Activated CD8-positive, alpha-beta memory T cell treated with anti-CD3 and anti-CD28 coated beads for 24 hours (primary cell): ENCODE measurements at places on chromosomes 3 and 15.

GRCh38 chr3:5138214-5138981 lies 16.3 kb downstream of the ARL8B start:
- DNase-seq, result no peak

DNA sequence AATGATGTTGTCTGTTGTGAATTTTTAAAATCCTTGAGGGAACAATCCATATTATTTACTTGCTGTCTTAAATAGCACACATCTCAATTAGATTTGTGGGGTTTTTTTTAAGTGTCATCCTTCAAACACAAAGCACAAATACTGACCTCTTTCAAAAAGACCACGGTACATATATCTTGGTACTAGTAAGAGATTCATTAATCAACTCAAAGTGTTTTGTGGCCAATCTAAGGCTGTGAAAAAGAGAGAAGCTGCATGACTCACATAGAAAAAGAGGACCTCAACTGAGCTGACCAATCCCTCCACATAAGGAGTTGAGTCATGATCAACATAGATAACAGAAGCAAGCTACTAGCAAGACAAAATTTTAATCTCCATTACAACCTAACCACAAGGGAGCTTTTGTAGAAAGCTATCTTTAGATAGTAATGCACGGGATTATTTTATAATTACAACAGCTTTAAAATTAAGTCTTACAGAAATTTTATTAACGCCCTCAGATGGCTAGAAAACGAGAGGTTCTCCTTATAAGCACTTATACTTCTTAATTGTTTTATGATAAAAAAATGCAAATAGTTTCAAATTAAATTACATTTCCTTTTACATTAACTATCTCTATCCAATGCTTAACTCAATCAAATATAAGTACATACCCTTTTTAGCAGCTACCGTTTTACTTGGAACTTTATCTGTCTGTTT lies 60.5 kb downstream of the TOP2B start:
- no peak for DNase-seq

DNA sequence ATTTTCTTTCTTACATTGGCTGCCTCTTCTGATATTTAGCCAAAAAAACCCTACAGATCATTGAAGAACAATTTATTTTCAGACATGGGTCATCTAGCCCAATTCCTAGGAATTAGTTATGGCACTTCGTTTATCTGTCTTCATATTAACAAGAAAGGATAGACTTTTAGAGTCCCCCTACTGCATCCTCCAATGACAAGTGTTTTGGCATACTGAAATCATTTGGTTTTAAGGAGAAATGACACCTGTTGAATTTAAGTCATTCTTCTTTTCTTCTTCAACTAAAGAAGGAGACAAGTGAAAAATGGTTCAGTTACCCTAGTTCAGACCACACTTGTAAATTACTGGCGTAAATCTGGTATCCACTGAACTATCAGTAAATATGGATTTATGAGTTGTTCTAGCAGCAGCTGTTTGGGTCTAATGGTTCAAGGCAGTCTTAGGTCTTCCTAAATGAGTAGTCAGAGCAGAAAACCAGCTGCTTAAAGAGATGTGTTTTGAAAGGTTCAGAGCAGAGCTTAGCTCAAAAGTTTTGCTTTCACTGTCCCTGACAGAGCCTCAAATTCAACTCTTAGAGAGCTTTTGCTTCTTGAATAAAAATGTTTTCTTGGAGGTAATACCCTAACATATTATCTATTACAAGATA lies 5.6 kb downstream of the VGLL3 start:
- DNase-seq, result no peak

GRCh38 chr15:72163719-72164118 lies 33.9 kb downstream of the GRAMD2A start:
- DNase-seq, result no peak

- no peak for DNase-seq
Measured at GRCh38 chr3:41327718-41328117, 128.4 kb downstream of the CTNNB1 start.

GRCh38 chr3:6771171-6771570 lies 89.7 kb upstream of the GRM7 start:
- no peak for DNase-seq

DNA sequence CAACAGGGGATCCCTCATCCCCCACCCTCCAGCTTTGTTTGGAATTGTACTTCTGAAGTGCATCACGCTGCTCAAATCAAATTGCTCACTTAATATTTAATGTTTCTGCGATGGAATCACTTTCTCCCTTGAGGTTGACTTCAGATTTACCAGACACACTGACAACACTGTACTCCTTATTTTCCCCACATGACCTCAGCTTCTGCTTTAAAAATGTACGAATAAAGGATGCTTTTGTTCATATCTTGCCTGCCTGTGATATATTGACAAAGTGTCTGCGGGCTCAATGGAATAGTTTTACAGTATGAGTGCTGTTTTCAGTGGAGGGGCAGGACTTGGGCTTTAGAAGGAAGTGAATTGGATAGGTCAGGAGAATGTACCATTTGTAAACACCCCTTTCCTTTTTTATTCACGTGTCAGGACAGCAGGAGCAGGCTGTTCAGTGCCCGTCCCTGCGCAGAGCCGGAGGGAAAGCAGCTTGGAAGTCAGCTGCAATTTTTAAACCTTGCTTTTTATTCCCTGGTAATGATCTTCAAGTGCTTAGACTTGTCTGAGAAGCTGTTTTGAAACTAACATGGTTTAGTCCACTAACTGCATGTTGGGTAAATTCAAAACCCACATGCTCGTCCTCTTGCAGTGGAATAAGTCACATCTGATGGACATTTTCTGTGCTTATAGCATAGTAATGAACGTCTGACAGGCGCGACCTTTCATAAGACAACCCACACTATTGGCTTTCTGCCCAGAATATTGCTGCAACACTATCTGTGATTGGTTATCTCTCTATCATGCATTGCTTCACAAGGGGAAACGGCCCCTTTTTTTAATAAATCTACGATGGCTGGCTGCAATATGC lies 29.9 kb downstream of the MBNL1 start:
- DNase-seq, result peak; percentile 75

DNA sequence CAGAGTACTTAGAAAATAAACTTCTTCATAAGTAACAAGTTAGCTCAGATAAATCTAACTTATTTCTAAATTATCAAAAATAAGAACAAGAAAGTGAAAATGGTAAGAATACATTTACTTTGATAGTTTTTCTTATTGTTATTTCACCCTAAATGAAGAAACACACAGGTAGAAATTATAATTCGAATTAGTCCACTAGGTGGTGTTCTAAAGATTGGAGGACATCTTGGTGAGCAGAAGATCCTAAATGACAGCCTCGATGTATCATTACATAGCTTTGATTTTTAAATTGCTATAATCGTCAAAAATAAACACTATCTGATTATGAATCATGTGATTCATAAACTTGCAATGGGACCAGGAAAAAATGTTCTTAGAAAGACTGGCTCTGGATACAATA lies 280.8 kb upstream of the UBE2E2 start:
- DNase-seq, result no peak

GRCh38 chr15:44532689-44533088 lies 4.3 kb upstream of the EIF3J start:
- DNase-seq, result no peak

GRCh38 chr3:153595186-153595815 lies 433.3 kb downstream of the RAP2B start:
- no peak for DNase-seq

DNA sequence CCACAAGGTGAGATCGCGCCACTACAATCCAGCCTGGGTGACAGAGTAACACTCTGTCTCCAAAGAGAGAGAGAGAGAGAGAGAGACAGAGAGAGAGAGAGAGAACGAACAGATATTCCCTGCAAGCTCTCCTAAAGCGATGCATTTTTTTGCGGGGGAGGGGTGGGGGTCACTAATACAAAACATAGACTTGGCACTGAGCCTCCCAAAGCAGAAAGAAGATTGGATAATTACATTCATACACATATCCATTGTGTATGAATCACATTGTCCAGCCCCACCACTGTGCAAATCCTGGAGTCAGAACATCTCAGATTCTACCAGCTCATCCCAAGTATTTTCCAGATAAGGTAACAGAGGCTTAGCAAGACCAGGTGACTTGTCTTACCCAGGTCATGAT lies 459.9 kb downstream of the MAGI1 start:
- DNase-seq, result no peak

GRCh38 chr3:101780661-101781060 lies 1.6 kb downstream of the NXPE3 start:
- no peak for DNase-seq

- DNase-seq, result no peak
Measured at GRCh38 chr3:160398820-160399124, 253 bp downstream of the IFT80 start.

- DNase-seq, result no peak
Measured at GRCh38 chr3:36219398-36219797, 160.9 kb upstream of the STAC start.

- DNase-seq, result no peak
Measured at GRCh38 chr3:105835606-105836005, 33.2 kb downstream of the CBLB start.

DNA sequence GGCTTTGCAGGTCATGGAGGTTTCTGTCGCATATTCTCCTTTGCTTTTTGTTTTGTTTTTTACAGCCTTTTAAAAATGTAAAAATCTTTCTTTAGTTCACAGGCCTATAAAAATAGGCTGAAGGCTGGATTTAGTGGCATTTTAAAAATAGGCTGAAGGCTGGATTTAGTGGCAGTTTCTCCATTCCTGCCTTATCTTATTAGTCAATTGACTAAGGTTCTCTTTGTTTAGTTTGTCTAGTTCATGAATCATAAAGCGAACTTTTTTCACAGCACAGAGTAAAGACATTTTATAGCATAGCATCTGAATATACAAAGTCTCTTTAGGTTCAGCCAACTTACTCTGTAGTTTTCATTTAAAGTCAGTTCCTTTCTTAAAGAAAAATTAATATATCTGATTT lies 31.4 kb downstream of the AP4E1 start:
- no peak for DNase-seq

- DNase-seq, result no peak
Measured at GRCh38 chr3:64621726-64622395, 65.9 kb downstream of the ADAMTS9 start.

GRCh38 chr3:125356140-125357026 lies 18.7 kb downstream of the ZNF148 start:
- no peak for DNase-seq

DNA sequence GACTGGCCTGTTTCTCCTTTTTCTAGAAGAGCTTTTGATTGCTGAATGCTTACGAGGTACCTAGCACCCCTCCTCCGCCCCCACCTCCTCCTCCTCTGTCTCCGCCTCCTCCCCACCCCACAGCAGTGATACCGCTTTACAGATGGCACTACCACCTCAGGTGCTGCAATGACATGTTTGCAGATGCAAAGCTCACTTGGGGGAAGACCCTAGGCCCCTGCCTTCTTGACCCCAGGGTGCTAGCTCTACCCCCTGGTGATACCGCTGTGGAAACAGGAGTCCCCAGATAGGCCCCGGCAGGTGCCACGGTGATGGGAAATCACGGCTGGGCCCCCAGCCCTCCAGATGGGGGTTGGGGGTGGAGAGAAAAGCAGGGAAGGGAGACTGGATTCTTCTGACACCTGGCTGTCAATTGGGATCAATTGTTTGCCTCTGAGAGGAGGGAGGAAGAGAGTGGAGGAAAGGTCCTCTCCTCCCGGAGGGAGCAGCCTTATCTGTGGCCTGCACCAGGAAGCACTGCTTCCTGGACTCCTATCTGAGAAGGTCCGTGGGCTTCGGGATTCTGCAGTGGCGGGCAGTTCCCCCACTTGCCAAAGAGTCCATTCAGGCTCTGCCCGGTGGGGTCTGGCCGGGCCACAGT lies 37.6 kb downstream of the DNASE1L3 start:
- no peak for DNase-seq

DNA sequence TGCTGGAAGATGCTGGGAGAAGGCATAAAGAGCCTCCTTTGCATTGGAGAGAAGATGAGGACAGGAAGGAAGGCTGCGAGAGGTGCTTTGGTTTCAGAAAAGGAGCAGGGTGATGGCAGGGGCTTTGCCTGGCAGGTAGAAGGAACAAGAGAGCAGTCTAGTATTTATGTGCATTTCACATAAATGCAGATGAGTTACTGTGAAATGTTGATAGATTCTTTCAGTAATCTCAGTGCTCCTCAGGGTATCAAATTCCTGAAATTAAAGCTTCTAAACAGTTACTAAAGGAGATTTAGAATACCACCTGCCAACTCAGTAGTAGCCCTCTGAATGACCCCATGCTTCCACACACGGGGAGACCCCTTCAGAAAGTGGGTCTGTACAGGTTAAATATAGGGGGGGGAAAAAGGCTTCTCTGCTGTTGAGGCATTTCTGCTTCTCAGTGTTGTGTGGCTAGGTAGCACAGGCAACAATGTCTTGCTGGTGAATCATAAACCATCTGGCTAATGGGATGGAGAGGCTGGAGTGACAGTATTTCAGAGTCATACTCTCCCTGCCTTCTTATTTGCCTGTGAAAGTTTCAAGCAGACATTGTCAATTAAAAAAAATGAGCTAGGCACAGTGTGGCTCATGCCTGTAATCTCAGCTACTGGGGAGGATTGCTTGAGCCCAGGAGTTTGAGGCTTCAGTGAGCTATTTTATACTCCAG lies 14.3 kb upstream of the FBXL22 start:
- no peak for DNase-seq

- DNase-seq, result no peak
Measured at GRCh38 chr3:29397406-29397805, 116.5 kb downstream of the RBMS3 start.

GRCh38 chr15:67311731-67312130 lies 57.1 kb downstream of the IQCH start:
- DNase-seq, result no peak

DNA sequence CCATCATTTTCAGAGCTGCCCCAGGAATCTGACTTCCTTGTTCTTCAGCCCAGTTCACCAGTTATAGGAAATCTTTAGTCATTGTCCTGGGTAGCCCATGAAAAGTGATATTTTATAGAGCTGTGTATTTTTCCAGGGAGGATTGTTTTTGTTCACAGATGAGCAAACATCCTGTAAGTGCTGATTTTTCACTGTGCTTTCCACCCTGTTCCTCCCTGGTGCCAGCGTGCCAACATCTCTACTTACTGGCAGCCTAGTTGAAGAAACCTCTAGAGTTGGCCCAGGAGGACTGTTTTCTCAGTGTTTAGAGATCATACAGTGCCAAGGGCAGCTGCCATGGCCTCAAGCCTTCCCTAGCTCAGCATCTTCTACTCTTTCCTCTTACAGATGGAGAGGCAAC lies 41.3 kb downstream of the ST6GAL1 start:
- no peak for DNase-seq

- no peak for DNase-seq
Measured at GRCh38 chr3:133238015-133238414, 161.8 kb upstream of the BFSP2 start.

GRCh38 chr3:151206201-151206600 lies 3.2 kb upstream of the GPR171 start:
- DNase-seq, result no peak

- peak; percentile 70 for DNase-seq
Measured at GRCh38 chr15:73924171-73924921, 1.9 kb upstream of the LOXL1 start.

- DNase-seq, result no peak
Measured at GRCh38 chr3:188584162-188584529, 430.2 kb downstream of the LPP start.
